ENCODE measurements at places on chromosomes 3 and 15. TPM values are rescaled to one million over a fixed set of nuclear protein-coding genes. Genes with fewer than 3 reads are reported as not detected.

- no peaks in the 10 kb centered on the region for H3K4me1 ChIP-seq
- H3K27ac ChIP-seq = no peak overlapping the region
- DNase-seq = no peak
- no peaks in the 10 kb centered on the region for H3K36me3 ChIP-seq
- no peak overlapping the region for H3K4me3 ChIP-seq
Observed at GRCh38 chr3:117603097-117603496, 893.5 kb downstream of the TUSC7 start.

- no peak overlapping the region for H3K4me3 ChIP-seq
- no peak for DNase-seq
- no peaks in the 10 kb centered on the region for H3K4me1 ChIP-seq
- no peak overlapping the region for H3K27ac ChIP-seq
Observed at GRCh38 chr3:7062714-7063113, 201.8 kb downstream of the GRM7 start.

GRCh38 chr3:186921578-186921977 is 8.7 kb upstream of the ST6GAL1 start:
- H3K27ac ChIP-seq = no peak overlapping the region
- no peaks in the 10 kb centered on the region for H3K27me3 ChIP-seq
- no peaks in the 10 kb centered on the region for H3K4me1 ChIP-seq
- DNase-seq = no peak
- no peak overlapping the region for H3K4me3 ChIP-seq

DNA sequence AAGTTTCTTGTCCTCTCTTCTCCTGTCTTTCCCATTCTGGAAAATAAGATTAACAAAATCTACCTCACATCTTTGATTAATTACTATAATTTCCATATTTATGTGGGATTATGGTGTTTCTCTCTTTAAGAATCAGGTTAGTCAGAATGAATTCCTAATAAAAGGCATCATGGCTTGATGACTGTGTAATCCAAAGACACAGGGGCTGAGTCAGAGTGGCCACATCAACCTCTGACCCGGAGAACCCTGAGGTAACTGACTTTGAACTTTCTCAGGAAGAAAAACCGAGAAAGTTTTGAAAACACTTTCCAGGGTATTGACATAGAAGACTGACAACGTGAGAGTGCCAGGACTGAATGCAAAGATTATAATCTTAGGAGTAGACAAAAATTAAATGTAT is 170.3 kb upstream of the MCTP2 start:
- H3K36me3 ChIP-seq = no peaks in the 10 kb centered on the region
- no peaks in the 10 kb centered on the region for H3K4me1 ChIP-seq
- DNase-seq = no peak
- no peak overlapping the region for H3K27ac ChIP-seq
- H3K4me3 ChIP-seq = no peak overlapping the region
- H3K27me3 ChIP-seq = no peaks in the 10 kb centered on the region

DNA sequence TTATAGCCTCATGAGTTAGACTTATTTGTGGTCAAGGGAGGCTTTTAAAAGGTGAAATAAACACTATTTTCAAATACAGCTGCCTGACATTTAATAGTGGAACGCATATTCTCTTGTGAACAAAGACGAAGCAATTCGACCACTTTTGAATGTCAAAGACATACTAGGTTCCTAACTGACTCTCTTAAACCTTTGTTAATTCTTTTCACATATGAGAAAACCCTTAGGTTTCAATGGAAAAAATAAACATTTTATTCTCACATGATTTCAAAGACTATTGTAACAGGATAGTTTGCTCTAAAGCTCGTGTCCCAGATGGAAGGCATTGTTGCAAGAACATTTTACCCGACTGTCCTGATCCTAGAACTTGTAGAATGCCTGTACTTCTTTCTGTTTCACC is 74.8 kb upstream of the BOC start:
- no peak for DNase-seq

DNA sequence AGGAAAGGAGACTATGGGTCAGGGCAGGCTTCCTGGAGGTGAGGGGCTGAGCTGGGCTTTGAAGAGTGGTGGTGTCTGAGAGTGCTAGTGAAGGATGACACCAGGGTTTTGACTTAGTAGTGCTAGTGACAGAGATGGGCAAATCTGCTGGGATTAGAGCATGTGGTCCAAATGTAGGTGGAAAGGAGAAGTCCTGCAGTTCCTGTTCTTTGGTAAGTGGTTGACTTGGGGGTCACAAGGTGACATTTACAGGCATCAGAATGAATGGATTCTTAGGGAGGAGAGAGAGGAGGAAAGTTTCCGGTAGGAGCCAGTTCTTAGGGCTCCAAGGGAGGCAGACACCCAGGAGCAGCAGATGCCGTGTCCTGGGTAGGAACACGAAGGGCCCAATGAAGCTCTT is 796 bp upstream of the DOCK3 start:
- no peaks in the 10 kb centered on the region for H3K4me1 ChIP-seq
- H3K36me3 ChIP-seq = no peaks in the 10 kb centered on the region
- no peak overlapping the region for H3K4me3 ChIP-seq
- no peak for DNase-seq
- H3K27ac ChIP-seq = no peak overlapping the region

DNA sequence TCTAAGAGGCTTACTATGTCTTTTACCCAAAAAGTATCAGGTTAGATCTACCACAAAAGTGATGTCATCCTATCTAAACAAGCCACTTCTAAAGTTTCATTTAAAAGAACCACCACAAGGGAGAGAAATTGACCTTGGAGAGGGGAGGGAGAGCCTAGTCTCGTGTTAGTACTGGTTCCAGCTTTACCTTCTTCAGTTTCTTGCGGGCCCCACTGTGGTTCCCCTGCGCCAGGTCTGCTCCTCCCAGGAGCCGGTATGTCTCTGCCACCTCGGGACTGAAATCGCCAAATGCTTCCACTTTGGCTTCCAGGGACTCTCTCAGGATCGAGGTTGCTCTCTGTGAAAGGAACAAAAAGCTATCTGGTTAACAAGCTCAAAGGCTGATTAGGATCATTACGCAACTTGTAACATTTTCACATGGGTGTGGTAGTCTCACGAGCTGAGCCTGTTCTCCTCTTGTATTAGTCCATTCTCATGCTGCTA is 51.1 kb downstream of the SYNM start:
- no peaks in the 10 kb centered on the region for H3K4me1 ChIP-seq
- no peaks in the 10 kb centered on the region for H3K27me3 ChIP-seq
- H3K4me3 ChIP-seq = no peak overlapping the region
- H3K27ac ChIP-seq = peak overlapping the region; percentile 13
- H3K36me3 ChIP-seq = peaks cover under 1% of the 10 kb centered on the region

- H3K27me3 ChIP-seq = no peaks in the 10 kb centered on the region
- no peak overlapping the region for H3K27ac ChIP-seq
- no peaks in the 10 kb centered on the region for H3K4me1 ChIP-seq
- no peaks in the 10 kb centered on the region for H3K36me3 ChIP-seq
- DNase-seq = no peak
Observed at GRCh38 chr3:40170395-40170794, 139.1 kb upstream of the EIF1B start.

DNA sequence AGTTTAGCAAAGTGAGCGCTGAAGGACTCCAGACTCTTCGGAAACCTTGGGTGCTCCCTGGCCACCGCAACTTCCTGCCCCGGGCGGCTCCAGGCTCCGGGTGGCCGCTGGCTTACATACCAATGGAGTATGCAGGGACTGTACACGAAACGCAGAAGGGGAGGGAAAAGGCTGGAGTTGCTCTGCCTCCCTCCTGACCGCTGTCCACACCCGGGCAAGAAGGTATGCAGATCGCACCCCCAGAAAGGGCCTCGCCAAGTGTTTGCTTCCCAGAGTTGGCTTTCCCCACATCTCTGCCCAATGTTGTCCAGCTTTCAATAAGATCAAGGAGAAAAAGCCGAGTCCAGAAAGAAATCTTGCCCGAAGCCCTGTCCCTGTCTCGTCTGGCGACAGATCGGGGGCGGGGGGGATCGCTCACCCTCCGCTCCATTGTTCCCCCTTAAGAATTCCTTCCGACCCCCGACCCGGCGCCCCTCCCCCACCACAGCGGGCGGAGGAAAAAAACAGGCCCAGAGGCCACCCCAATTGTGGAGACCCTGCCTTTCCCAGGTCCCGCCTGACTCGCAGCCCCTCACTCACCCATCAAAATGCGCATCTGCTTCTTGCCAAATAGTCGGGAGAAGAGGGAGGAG is 533 bp downstream of the ARF4 start:
- peak overlapping the region; percentile 95 for H3K27ac ChIP-seq
- DNase-seq = peak; percentile 88
- H3K27me3 ChIP-seq = no peaks in the 10 kb centered on the region
- H3K36me3 ChIP-seq = no peaks in the 10 kb centered on the region

GRCh38 chr15:50415752-50416404 is 8.3 kb upstream of the USP8 start:
- no peak for DNase-seq
- no peak overlapping the region for H3K4me3 ChIP-seq
- no peaks in the 10 kb centered on the region for H3K4me1 ChIP-seq
- no peak overlapping the region for H3K27ac ChIP-seq
- H3K27me3 ChIP-seq = no peaks in the 10 kb centered on the region

DNA sequence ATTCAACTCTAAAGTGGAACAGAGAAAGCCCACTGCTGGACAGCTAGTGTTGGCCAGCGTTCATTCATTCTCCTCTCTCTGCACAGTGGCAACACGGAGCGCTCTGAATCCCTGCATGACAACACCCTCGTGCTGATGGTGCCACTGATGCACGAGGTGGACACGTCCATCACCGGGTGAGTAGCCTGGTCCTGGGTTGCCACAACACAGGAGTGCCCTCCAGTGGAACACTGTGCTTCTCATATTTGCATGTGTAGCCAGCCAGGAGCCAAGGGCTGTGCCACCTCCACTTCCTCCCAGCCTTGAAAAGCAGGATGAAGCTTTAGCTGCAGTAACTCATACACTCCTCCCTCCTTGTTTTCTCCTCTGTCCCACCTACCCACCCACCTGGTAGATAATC is 120.0 kb upstream of the CTDSPL start:
- H3K4me1 ChIP-seq = no peaks in the 10 kb centered on the region
- no peaks in the 10 kb centered on the region for H3K27me3 ChIP-seq
- peak; percentile 53 for DNase-seq
- no peak overlapping the region for H3K4me3 ChIP-seq
- H3K36me3 ChIP-seq = no peaks in the 10 kb centered on the region

GRCh38 chr3:126954141-126954842 is 28.6 kb upstream of the PLXNA1 start:
- no peaks in the 10 kb centered on the region for H3K4me1 ChIP-seq
- peak; percentile 14 for DNase-seq
- no peak overlapping the region for H3K4me3 ChIP-seq
- no peaks in the 10 kb centered on the region for H3K36me3 ChIP-seq

DNA sequence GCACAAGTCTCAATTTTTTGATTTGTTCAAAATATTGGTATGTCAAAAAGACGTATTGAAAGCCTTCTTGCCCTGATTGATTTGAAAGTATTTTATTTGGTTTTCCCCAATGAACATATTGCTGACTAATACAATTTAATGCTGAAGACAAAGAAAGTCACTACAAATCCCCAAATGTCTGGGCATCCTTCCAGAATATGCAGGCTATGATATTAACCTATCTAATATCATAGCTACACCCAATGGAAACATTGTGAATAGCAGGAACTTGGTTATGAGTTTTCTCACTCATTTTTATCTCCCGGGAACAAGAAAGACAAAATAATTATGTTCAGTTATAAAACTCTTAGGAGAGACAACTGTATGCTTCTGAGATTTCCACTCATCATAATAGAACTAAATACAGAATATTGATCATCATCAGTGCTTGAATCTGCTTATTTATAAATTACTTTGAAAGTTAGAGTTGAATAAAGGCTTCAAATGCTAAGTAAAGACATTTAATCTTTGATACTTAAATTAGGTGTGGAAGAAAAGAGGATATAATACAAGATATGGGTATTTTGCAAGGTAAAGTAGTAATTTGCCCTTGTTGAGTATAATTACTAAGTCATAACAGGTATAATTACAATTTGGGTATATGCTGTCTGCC is 483.9 kb downstream of the RBMS3 start:
- H3K4me3 ChIP-seq = no peak overlapping the region
- DNase-seq = no peak
- no peaks in the 10 kb centered on the region for H3K4me1 ChIP-seq
- no peaks in the 10 kb centered on the region for H3K36me3 ChIP-seq
- no peaks in the 10 kb centered on the region for H3K27me3 ChIP-seq

DNA sequence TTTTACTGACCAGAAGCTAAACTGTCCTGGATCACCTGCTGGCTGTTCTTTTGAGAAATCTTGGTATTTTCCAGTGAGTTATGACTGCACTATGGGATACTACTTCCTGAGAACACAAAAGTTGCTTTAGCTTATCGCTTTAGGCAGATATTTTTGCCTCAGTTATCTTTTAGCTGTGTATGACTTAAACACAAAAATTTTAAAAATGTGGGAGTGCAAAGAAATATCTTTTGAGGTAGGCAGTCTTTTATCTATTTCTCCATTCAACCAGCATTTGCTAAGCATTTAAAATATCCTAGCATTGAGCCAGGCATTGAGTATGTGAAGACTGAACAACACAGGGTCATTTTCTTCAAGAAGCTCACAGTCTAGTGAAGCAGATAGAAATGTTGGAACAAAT is 981.9 kb downstream of the FHIT start:
- no peaks in the 10 kb centered on the region for H3K4me1 ChIP-seq
- no peak overlapping the region for H3K4me3 ChIP-seq
- no peaks in the 10 kb centered on the region for H3K27me3 ChIP-seq
- H3K36me3 ChIP-seq = no peaks in the 10 kb centered on the region

MME gene
- total RNA-seq = 9.9 TPM

IGDCC3 gene
- total RNA-seq = not detected

SRGAP3 gene
- 3.1 TPM for total RNA-seq

Data from right lobe of liver (tissue), 6 donors.